ENCODE measurements at places on chromosomes 12 and 14.

DNA sequence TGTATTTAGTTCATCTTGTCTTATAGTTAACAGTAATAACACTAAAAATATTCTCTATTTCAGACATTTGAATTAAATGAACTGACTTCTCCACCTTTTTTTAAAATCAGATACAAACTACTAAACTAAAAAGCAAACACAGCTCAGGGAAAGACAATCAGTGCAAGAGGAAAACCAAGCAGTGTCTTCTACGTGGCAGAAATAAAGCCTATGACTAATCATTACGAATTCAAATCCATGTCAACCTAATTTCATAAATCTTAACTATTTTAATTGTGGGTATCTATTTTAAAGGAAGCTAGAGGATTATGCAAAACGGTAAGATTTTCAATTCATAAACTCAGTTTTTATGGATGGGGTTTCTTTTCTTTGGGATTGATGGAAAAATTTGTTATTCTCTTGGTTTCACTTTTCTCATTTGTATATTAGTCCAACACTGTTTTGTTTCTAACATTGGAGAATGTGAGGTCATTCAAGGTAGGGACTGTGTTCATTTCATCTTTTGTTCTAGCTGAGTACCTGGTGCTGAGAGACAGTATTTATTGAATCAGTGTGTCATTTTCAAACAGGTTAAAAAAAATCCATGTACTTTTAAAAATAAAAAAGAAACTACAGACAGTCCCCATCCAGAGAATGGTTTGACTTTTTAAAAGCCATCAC, 12.8 kb upstream of the PALS1 start:
- no peak for DNase-seq

DNA sequence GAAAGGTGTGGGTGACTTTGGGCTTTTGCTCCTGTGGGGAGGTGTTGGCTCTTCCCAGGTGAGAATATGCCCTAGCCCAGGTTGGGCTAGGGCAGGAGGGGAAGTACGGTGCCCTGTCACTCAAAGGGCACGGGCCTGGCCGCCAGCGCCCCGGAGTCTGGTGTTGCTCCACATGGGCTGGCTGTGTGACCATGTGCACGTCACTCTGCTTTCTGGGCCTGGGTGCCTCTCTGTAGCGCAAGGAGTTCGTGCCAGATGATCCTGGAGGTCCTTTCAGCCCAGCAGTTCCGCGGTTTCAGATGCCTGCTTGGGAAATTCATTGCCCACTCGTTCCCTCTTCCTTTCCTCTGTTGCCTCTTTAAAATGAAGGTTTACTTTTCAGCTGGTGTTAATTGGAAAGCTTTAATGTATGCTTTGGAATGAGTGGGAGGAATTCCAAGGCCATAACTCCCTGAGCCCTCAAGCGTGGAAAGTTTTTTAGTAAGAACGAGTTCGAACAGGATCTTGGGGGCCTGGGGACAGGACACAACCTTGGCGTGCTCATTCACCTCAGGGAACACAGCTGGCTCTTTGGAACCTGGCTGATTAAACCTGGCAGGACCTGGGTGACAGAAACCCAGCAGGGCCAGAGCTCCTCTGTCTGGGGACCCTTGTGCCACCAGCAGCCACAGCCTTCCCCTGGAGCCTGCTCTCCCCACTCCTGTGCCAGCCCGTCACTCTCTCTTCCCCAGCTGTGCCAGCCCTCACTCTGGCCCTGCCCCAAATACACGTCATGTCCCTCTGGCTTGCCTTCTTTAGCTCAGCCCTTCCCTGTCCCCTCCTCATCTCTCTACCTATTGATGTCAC, 42.8 kb downstream of the TSPAN9 start:
- DNase-seq = no peak

GRCh38 chr12:105352052-105352451, 21.6 kb downstream of the C12orf75 start:
- DNase-seq = no peak

DNA sequence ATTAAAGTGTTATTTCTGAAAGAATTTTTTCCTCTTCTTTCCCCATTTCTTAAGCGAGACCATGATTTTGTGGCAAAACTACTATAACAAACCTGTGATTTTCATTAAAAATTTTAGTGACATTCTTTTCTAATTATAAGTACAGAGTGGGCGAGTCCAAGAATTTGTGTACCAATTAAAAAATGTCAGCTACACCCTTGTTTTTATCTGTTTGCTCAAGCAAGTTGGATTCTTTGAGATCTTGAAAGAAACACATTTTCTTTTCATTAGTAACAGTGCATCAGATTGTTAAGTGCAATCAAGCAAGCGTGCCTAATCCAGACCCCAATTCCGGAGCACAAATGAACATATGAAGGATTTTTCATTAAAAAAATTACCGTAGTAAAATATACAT, 338.8 kb upstream of the DDHD1 start:
- DNase-seq = no peak

- DNase-seq = peak; percentile 44
Observed at GRCh38 chr12:53791735-53792326, 40.1 kb upstream of the CISTR start.

- DNase-seq = peak; percentile 79
Observed at GRCh38 chr12:2057041-2057794, 4.4 kb downstream of the CACNA1C start.

GRCh38 chr14:102026934-102027333, 59.9 kb downstream of the HSP90AA1 start:
- no peak for DNase-seq

GRCh38 chr14:104792101-104792884, 3.3 kb downstream of the AKT1 start:
- DNase-seq = no peak

DNA sequence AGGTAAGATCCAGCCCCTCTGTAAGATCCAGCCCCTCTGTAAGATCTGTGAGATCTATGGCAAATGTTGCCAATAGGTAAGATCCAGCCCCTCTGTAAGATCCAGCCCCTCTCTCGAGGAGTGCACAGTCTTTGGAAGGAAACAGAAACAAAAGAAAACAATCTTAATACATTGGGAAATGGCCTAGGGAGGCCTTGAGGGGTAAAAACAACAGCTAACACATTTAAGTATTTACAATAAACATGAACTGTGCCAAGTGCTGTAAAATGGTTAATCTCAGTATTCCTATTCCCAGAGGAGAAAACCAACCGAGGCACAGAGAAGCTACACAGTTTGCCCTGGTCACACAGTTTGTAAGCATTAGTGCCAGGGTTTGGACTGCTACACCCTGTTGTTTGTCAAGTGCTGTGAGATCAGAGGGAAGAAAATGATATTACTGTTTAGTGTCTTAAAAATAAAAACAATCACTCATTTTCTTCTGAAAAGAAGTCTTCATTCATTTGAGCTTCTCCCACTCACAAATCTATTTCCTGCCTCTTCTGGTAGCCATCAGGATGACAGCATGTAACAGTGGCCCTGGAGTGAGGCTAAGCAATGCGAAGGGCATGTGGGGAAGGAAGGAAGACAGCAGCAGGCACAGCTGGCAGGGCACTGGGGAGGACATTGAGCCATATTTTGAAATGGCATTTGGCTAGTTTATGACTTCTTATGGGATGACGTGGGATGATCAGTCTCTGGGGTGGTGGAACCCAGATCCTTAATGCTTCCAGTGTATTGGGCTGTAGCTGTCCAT, 118.7 kb upstream of the PTPRQ start:
- DNase-seq = no peak

GRCh38 chr14:53845813-53846693, 110.6 kb downstream of the BMP4 start:
- no peak for DNase-seq

DNA sequence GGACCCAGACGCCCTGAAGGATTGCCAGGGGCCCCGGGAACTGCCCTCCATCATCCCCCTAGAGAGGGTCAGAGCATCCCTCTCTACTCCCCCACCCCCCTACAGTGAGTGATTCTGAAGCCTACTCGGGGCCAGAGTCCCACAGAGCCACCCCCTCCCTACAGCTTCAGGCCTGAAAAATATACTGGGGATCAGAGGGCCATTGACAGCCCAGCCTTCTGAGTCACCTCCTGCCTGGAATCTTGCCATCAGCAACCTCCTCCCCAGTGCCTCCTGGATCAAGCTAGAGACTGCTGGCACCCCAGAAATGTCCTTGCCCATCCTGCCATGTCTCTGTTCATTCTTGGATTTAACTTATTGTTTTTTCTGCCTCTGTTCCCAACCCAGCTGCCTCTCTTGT, 21.7 kb upstream of the MIA2 start:
- DNase-seq = no peak

GRCh38 chr12:127060310-127060847, 1206.6 kb upstream of the TMEM132C start:
- DNase-seq = no peak

GRCh38 chr14:94979891-94980290, 177.4 kb downstream of the DICER1 start:
- no peak for DNase-seq

DNA sequence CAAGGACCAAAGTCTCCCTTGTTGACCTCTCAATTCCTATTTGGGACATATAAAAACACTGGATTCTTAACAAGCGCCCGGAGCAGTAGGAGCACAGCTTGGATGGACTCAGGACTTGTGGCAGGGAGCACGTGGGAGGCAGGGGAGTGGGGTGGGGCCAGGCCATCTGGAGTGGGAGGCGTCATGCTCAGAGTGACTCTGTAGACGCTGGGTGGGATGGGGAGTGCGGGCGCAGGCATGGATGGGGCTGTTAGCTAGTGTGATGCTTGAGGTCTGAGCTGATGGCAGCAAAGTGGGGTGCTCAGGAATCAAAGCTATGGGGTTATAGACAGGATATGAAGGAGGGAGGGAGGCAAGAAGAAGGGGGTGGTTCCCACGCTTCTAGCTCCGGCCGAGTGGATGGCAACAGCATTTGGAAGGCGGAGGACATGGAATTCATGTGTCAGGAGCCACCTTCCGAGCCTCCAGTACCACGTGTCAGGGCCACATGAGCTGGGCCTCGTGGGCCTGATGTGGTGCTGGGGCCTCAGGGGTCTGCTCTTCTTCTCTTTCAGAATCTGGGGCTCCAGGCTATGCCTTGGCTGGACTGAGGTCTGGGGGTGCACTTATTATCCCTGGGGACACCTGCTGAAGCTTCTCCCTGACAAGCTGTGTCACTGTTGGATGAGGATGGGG, 26.2 kb downstream of the MEG3 start:
- DNase-seq = no peak

GRCh38 chr12:9701380-9702154, 31.3 kb downstream of the CLECL1 start:
- DNase-seq = no peak

- DNase-seq = peak; percentile 75
Observed at GRCh38 chr12:81758421-81759189, 545 bp downstream of the PPFIA2 start.

- no peak for DNase-seq
Observed at GRCh38 chr12:131264635-131265034, 310.9 kb downstream of the ADGRD1 start.

- DNase-seq = peak; percentile 81
Observed at GRCh38 chr14:103521951-103522563, 573 bp downstream of the CKB start.

DNA sequence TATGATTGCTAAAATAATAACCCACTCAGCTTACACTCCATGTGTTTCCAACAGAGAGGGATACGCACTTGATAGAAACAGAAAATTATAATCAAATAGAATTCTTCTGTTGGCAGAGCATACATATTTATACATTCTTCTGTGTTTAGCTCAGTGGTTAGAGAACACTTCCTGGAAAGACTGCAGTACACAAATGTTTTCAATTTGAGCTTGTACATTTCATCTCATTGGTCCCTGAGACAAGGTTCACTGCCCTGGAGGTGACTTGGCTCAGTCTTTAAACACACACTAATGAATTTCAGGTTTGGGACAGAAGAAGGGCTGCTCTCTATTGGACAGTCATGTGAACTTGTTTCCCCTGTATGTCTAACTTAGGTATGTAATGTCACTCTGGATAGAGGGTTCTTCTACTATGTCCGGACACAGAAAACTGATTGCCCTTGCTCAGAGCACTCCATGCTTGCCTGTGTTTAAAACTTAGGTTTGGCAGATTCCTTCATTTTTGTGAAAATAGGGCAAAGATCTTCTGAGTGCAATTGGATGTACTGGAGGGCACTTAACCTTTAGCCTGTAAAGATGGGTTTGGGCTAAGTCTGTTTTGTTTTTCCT, 22.9 kb downstream of the PROX2 start:
- no peak for DNase-seq

GRCh38 chr14:33386140-33386539, 447.5 kb downstream of the NPAS3 start:
- no peak for DNase-seq

- no peak for DNase-seq
Observed at GRCh38 chr12:50926415-50926814, 25.9 kb upstream of the HIGD1C start.

GRCh38 chr14:37566811-37567371, 28.2 kb downstream of the FOXA1 start:
- DNase-seq = no peak

- DNase-seq = no peak
Observed at GRCh38 chr14:103641161-103641560, 12.2 kb downstream of the KLC1 start.

DNA sequence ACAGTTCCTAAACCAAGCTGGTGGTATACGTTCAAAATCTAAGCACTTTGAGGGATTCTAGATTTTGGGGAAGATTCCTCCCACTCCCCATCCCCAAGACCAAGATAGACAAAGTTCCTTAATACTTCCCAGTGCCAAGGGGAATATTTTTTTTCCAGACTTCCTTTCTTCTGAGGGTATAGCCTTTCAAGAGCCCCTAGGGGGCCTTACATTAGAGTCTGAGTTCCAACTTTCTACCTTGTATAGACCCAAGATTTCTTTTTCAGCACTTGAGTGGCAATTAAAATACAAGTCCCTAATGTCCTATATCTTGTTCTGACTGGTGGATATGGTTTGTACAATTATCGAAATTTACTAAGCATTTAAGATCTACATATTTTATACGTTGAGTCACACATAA, 28.7 kb upstream of the SOS2 start:
- no peak for DNase-seq

DNA sequence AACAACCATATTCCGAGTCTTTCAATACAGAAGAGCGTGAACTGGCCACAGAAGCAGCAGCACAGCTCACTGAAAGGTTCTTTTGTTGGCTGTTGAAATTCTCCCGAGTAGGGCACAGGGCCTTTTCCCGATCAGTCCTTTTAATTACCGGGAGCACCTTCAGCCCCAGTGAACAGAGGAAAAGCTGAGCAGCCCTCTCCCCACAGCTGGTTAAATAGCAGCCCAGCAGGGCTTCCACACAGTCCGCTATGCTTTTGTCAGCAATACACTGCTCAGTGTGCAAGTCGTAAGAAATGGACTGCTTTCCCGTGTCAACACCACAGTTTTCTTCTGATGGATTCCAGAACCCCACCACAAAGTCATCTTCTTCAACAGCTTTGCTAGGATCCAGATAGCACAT, 61.3 kb downstream of the DICER1 start:
- no peak for DNase-seq

Data from D341Med (cell line).